ENCODE measurements at places on chromosomes 2 and 18.

GRCh38 chr2:202112041-202112440, 39.0 kb downstream of the KIAA2012 start:
- DNase-seq, result no peak

DNA sequence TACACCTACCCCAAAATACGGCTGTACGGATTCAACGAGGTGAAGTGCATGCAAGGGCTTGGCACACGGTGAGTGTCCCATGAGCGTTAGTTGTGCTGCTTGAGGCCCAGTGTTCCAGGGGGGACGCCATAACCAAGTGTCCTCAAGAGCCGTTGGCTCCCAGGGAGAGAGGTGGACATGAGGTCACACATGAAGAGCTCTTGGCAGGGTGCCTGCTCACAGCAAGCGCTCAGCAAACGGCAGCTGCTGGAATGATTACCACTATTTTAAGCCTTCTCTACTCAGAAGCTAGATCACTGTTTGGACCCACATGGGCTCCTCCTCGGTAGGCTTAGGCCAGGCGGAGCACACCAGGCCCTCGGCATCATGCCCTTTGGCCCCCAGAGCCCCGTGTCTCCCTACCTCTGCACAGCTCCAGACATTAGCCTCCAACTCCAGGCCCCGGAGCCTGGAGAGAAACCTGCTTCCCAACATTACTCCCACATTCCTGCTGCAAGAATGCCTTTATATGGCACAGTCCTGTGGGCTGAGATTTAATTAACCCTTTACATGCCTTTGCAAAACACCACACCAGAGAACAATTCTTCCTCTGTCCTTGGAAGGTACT, 68.4 kb upstream of the PPP1CB start:
- no peak for DNase-seq

- peak; percentile 1 for DNase-seq
Observed at GRCh38 chr2:113755035-113755834, 1.2 kb downstream of the SLC35F5 start.

- no peak for DNase-seq
Observed at GRCh38 chr2:96565111-96565510, 28.6 kb downstream of the ARID5A start.

DNA sequence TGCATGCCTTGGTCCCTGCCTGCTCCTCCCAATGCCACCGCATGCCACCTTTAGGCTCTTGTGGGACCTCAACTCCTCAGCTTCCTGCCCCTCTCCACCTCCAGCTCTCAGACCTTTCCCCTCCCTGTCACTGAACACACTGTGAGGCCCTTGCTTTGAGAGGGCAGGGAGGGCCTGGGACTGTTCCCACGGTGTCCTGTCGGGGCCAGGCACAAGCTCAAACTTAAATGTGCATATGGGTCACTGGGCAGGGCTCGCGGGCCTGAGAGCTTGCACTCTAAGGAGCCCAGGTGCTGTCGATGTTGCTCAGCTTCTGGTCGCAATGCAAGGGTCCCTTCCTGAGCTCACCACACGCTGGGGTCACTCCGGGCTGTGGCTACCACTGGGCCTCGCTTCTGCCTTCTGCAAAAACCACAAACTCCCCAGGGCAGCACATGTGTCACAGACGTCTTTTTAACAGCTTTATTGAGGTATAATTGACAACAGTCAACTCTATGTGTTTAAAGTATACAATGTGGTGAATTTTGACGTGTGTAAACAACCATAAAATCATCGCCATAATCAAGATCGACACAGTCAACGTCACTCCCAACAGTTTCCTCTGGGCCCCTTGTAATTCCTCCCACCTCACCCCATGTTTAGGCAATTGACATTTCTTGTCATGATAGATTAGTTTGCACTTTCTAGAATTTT, 11.9 kb upstream of the B3GNT7 start:
- DNase-seq, result no peak

DNA sequence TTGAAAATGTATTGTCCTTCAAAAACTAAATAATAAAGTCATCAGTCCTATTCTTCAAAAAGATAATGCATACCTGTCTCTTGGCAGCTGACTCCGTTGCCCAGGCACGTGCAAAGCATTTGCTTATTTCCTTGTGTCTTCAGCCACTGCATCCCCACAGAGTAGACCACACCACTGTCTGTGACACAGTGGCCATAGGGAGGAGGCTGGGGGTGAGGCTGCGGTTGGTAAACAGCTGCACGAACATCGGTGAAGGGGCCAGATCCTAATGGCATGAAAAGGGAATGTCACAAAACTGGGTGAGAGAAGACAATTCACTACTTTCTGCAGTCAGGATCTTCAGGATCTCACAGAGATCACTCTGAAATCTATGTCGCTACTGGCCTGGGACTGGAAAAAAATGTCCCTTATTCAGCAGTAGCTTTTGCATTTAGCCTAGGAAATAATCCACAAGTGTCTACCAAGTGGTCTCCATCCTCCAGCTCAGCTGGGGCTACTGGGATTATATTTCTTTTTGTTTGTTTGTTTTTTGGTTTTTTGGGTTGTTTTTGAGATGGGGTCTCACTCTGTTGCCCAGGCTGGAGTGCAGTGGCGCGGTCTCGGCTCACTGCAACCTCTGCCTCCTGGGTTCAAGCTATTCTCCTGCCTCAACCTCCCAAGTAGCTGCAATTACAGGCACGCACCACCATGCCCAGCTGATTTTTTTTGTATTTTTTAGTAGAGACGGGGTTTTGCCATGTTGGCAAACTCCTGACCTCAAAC, 10.7 kb downstream of the FN1 start:
- no peak for DNase-seq

DNA sequence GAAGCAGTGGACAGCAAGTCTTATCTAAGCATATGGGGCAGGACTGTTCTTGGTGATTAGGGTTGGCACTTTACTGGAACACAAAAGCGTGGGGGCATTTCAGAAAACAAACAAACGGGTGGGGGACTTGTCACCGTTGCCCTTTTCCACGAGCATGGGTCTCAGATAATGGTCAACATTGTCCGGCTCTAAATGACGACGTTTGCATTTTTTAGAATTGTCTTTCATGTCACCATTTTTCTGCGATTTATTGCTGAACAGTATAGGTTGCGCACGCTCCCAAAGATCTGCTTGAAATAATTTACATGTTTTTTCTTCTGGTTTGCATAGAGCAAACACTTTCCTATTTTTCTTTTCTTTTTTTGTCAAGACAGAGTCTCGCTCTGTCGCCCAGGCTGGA, 46.6 kb upstream of the TBC1D8 start:
- no peak for DNase-seq

Data from CD4-positive, alpha-beta T cell treated with Interleukin-17A for 1 hour (primary cell).